ENCODE measurements at places on chromosomes 1 and 21.

- DNase-seq = peak; percentile 27
Observed at GRCh38 chr21:42198929-42199867, 19.7 kb upstream of the ABCG1 start.

DNA sequence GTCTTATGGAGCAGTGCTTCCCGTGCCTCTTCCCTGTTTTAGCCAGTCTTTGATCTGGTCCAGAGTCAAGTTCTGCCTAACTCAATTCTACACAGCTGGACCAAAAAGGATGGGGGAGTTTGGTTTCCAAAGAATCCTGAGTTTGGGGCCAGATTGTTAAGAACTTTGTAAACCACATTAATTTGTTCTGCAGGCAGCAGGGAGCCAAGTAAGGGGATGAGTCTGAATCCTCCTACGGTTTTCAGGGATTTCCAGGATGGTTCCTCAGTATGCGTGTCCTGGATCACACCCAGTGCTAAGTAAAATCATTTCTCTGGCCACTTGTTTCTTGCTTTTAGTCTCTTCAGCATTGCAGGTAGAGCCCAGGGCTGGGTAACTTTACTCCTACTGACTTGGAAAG is 26.1 kb upstream of the GJA5 start:
- DNase-seq = no peak

DNA sequence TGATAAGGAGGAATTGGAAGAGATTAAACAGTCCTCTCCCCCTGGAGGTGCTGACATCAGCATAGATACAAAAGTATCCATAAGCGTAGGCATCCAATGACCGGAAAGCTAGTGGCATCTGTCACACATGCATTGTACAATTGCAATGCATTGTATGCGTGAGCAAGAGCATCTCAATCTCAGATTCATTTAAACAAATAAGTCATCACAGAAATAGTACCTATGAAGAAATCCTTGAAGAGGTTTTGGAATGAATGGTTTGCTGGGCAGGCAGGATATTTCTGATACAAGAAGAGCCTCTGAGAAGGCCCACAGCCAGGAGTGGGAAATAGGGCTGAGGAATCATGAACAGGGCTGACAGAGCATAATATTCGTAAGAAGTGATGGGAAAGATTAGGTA is 88.9 kb upstream of the ABCD3 start:
- no peak for DNase-seq

DNA sequence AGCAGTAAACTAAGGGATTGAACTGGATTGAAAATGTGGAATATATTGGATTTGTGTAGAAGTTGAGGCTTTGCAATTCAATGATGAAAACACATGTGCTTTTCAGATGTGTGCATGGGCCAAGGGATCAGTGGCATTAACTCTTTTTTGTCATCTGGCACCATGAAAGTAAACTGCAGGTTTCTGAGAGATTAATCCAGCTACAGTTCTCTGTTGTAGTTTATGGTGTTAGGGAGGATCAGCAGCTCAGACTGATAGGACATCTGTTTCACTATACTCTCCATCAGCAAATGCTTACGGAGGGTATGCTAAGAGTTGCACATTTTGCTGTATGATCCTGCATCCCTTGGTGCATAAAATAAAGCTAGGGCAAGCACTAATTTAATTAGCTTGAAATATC is 82.6 kb downstream of the C1orf21 start:
- no peak for DNase-seq

DNA sequence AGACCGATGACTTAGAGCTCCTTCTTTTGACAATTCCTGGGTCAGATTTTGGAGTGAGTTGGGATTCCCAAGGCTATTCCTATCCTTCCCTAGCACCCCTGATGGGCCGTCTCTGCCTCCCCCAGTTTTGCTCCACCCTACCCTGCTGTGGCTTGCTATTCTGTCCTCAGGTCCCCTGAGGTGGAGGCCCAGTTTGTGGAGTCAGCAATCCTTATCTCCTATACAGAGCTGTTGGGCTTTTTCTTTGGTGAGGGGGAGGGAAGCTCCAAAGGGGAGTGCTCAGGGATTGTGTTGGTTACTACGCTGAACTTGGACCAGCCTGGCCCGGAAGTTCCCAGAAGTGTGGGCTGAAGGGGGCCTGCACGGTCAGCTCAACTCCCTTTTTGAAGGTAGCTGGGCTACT is 7.6 kb downstream of the SESN2 start:
- DNase-seq = no peak

DNA sequence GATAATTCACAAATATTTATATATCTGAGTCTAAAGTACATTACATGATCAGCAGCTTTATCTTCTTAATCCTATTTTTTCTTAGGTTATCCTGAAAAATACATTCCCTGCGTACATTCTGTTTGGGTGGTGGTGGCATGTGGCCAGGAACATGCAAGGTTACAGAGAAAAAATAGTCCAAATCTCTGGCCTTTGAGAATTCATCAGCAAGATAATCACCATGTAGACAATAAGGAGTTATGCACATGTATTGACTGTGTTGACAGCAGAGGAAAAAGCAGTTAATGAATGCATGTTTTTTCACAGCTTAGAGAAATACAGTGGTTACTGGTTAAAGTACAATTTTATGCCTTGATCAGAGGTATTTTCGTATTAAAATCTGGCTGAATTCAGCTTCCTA is 49.0 kb downstream of the ABCA4 start:
- no peak for DNase-seq

DNA sequence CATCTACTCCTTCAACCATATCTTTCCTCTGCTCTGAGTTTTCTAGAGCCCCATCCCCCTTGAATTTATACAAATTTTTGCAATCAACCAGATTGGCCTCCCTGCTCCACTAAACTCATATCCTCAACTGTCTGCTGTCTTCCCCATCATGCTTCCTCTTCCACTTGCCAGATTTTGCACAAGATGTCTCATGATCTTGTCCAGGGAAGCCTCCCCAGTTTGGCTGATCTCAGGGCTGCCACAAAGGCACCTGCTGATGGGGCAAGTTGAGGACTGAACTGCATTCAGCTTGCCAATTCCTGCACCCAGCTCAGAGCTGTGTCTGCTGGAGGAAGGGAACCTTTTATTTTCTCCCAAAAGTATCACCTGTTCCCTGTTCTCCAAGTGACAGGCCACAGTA is 3.9 kb upstream of the KCNJ9 start:
- no peak for DNase-seq

DNA sequence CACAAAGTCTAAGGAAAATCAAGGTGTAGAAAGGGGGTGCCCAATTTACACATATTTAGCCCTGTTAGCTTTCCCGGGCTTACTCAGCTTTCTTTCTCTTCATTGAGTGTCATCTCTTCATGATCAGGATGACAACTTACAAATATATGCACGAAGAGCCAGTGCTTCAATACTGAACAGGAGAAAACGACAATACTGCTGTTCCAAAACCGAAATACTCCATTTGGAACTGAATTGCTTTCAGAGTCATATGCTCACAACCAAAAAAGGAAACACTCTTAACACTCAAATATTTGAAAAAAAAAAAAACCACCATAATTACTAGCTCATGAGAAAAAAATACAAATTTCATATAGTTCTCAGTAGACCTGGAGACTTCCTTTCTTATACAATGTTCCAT is 272.1 kb upstream of the DUSP10 start:
- DNase-seq = no peak

DNA sequence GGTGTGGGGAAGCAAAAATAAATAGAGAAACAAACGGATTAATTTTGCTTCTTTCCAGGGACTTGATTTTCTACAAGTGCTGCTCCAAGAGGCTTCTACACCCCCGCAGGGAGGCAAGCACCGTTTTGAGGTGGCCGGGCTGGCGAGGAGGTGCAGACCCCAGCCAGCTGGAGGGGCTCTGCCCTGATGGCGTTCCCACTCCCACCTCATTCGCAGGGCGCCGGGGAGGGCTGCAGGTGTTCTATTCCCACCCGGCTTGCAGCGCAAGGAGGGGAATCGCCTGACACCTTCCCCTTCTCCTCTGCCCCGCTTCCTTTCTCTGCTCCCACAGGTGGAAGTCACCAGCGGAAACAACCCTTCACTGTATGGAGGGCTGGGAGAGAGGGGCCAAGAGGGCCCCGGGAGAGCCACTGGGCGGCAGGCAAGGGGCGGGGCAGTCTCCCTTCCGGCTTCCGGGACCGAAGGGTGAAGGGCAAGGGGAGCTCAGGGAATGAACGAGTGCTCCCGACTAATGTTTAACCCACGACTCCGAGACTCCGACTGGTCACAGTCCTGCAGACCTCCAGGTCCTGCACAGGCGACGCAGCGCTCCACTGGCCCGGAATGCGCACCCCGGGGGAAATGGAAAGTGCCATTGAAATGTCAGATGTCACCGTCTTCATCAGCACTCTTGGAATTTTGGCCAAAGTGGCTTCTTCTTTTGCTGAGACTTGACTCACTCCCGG is 29.1 kb downstream of the TEX35 start:
- DNase-seq = peak; percentile 87

- DNase-seq = peak; percentile 55
Observed at GRCh38 chr1:55305735-55306134, 90.6 kb upstream of the USP24 start.

DNA sequence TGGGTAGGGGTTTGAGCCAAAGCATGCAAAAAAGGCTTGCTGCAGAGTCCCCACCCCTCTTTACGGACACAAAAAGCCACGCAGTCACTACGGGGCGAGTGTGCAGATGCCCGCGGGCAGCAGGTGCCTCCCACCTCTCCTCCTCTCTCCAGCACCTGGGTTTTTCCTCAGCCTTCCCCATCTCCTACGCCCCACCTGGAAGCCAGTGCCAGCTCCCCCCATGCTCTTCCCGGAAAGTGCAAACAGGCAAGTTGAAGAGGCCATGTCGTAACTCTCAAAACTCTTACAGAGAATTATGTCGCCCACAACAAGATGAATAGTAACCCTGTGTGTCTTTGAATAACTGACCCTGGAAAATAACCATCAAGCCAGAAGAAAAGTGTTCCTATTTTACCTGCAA is 82.5 kb downstream of the PDE9A start:
- DNase-seq = no peak

DNA sequence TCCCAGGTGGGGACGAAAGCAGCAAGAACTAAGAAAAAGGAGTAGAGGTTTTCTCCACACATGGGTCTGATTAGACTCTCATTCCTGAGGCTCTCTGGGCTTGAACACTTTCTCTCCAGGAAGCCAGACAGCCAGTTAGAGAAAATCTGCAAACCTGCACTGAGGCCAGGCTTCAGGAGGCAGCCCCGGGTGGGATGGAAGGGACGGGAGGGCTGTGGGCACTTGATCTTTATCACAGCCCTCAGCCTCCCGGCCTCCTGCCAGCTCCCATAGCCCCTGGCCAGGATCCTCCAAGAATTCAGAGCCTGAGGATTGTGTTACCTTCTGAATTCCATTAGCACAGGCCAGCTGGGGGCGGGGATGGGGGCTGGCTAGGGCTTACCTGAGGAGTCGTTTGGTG is 40.1 kb downstream of the SERTAD4 start:
- DNase-seq = no peak

Measured in DMS53 (cell line).